ENCODE measurements at places on chromosomes 7 and 10.

DNA sequence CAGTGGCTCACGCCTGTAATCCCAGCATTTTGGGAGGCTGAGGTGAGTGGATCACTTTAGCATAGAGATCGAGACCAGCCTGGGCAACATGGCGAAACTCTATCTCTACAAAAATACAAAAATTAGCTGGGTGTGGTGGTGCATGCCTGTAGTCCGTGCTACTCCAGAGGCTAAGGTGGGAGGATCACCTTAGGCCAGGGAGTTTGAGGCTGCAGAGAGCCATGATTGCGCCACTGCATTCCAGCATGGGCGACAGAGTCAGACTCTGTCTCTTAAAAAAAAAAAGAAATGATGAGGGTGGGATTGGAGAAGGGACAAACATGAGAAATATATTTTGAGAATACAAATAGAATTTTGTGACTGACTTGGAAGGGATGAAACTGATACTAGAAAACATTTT is 76.9 kb downstream of the SHOC2 start:
- peaks cover 22% of the 10 kb centered on the region for H3K4me1 ChIP-seq
- H3K36me3 ChIP-seq = peaks cover 1% of the 10 kb centered on the region
- no peak overlapping the region for H3K27ac ChIP-seq
- H3K27me3 ChIP-seq = no peaks in the 10 kb centered on the region

DNA sequence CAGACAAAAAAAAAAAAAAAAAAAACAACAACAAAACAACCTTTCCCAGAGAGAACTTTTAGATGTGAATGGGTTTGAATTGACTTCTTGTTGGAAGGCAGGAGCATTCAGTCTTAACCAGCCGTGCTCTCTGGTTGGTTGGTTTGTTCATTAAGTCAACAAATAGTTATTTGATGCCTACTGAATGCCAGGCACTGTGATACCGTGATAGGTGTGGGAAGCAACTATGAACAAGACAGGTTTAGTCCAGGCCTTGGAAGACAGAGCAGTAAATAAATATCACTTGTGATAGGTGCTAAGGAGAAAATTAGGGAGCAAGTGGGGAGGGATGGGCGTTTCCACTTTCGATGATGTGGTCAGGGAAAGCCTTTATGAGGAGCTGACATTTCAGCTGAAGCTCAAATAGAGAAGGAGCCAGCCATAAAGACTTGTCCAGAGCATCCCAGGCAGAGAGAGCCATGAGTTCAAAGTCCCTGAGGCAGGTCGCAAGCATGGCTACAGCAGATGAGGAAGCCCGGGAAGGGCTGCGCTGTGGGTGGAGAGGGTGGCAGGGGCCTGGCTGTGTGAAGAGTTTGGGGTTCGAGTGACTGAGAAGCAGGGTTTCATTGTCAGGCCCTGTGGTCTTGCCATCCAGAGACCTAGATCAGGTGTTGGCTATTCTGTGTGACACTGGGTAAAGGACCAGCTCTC is 8.0 kb downstream of the TSPAN15 start:
- peaks cover 11% of the 10 kb centered on the region for H3K4me1 ChIP-seq
- H3K36me3 ChIP-seq = no peaks in the 10 kb centered on the region
- H3K27me3 ChIP-seq = no peaks in the 10 kb centered on the region
- H3K27ac ChIP-seq = no peak overlapping the region

- H3K27ac ChIP-seq = peak within 1 kb of the TSS; percentile 99
- H3K36me3 ChIP-seq = peaks cover 2% of the 10 kb centered on the region
- no peaks in the 10 kb centered on the region for H3K27me3 ChIP-seq
- peak; percentile 94 for DNase-seq
- H3K4me3 ChIP-seq = peak within 1 kb of the TSS; percentile 98
Measured at GRCh38 chr10:31318854-31319601, at the start of gene ZEB1. TSS of gene ZEB1 (plus strand) at chr10:31319216. CDS start at chr10:31319235, 19 bp downstream.

GRCh38 chr7:24574386-24574785 is 1.1 kb downstream of the PALS2 start:
- DNase-seq = no peak
- peak overlapping the region; percentile 70 for H3K27ac ChIP-seq
- peaks cover 29% of the 10 kb centered on the region for H3K4me1 ChIP-seq
- peak overlapping the region; percentile 83 for H3K4me3 ChIP-seq
- peaks cover 3% of the 10 kb centered on the region for H3K27me3 ChIP-seq

DNA sequence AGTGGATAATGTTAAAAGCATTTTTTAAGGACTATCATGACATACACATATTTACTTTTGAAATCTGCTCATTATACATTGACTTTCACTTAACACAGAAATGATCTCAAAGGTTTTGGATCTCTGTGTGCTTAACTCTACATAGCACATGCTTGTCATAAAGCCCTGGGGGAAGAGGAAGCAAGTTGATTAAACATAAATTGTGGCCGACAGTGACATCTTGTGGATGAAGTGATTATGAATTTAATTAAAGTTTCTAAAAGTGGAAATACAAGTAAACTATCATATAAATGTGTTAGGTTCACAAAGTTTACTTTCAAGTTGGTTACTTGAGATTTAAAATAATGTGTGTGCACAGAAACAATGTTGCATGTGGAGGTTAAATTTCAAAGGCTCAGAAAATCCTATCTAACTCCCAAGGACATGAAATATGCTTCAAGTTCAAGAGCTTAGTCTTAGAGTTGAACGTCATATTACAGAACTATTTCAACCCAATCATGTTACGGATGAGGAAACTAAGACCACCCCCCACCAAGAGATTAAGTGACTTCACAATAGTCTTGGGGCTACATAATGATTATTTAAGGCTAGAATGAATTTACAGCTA is 1247.8 kb downstream of the GATA3 start:
- H3K4me3 ChIP-seq = no peak overlapping the region
- DNase-seq = no peak
- H3K36me3 ChIP-seq = no peaks in the 10 kb centered on the region
- no peak overlapping the region for H3K27ac ChIP-seq
- no peaks in the 10 kb centered on the region for H3K4me1 ChIP-seq
- peaks cover 7% of the 10 kb centered on the region for H3K27me3 ChIP-seq

DNA sequence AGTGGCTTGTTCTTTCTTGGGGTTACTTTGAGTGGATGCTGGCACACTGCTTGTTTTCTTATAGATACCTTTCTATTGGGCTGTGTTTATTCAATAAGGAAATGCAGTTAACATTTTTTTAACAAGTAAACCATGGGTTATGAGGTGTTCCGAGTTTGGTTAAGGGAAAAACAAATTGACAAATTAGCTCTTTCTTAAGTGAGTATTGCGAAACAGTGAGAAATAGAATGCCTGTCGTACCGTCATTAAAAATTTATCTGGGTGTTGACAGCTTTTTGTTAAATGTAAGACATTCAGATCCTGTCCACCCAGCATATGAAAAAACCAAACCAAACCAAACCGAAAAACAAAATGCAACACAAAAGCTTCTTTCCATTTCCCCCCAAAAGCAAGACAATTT is 6.2 kb downstream of the CUX1 start:
- H3K4me3 ChIP-seq = no peak overlapping the region
- H3K27me3 ChIP-seq = no peaks in the 10 kb centered on the region
- H3K36me3 ChIP-seq = no peaks in the 10 kb centered on the region
- no peak overlapping the region for H3K27ac ChIP-seq
- H3K4me1 ChIP-seq = peaks cover 10% of the 10 kb centered on the region

- no peaks in the 10 kb centered on the region for H3K4me1 ChIP-seq
- no peaks in the 10 kb centered on the region for H3K27me3 ChIP-seq
- DNase-seq = no peak
- no peaks in the 10 kb centered on the region for H3K36me3 ChIP-seq
Measured at GRCh38 chr10:31209478-31209877, 109.5 kb upstream of the ZEB1 start.

DNA sequence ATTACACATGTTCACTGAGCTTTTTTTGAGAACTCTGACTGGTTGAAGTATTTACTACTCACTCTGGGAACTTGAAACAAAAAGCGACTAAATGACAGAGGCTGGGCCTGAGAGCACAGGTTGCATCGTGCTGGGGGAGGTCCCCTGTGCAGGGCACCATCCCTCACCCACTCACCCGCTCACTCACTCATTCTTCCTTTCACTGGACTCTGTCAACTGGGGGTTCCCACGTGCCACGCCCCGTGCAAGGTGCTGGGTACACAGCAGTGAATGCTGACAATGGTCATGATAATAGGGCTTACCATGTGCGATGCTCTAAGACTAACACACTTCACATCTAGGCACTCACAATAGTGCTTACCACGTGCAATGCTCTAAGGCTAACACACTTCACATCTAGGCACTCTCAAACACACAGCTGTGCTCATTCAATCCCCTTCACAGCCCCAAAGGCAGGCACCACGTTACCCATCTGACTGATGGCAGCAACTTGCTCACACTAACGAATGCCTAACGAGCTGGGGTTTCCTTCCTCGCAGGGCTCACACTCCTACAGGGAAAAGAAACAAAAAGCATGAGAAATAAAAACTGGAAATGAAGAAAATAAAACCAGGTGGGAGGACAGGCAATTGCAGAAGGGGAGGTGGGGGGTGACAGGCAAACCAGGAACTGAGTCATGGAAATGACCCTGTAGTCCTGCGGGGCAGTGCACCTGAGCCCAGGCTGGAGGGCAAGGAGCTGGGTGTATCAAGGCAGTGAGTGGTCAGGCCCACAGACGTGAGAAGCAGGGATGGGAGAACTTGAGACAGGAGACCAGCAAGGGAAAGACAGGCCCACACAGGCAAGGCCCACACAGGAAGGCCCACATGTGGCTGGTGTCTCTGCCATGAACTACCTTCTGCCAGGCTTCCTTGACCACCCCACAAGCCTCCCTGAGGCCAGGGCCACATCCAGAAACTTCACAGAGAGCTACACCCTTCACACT is 147.0 kb upstream of the FAM20C start:
- no peak overlapping the region for H3K27ac ChIP-seq
- no peaks in the 10 kb centered on the region for H3K36me3 ChIP-seq
- no peaks in the 10 kb centered on the region for H3K4me1 ChIP-seq
- H3K4me3 ChIP-seq = no peak overlapping the region

DNA sequence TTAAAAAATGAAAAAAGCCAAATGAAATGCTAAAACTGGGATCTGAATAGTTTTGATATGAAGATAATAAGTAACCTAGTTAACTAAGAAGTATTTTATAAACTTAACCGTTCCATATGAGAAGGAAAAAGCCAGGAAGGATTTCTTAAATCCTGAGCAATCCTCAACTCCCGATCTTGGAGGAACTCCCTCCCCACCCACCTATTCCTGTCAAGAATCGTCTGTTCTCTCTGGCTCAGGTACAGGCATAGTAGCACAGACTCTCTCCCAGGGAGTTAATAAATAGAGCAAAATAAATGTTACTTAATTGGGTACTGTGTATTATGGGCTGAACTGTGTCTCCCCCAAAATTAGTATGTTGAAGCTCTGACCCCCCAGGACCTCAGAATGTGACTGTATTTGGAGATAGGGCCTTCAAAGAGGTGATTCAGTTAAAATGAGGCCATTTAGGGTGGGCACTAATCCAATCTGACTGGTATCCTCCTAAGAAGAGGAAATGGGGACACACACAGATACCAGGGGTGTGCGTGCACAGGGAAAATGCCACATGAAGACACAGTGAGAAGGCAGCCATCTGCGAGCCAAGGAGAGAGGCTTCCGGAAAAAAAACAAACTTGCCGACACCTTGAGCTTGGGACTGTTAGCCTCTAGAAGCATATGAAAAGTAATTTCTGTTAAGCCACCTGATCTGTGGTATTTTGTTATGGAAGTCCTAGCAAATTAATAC is 28.7 kb downstream of the PUS7 start:
- DNase-seq = no peak
- no peak overlapping the region for H3K27ac ChIP-seq
- peaks cover 15% of the 10 kb centered on the region for H3K36me3 ChIP-seq
- H3K4me1 ChIP-seq = no peaks in the 10 kb centered on the region
- no peak overlapping the region for H3K4me3 ChIP-seq

GRCh38 chr10:13234172-13234571 is at the start of gene UCMA:
TSS of gene UCMA (minus strand) at chr10:13234374. CDS start at chr10:13234258, 116 bp downstream.
- no peak within 1 kb of the TSS for H3K4me3 ChIP-seq
- H3K36me3 ChIP-seq = no peaks in the 10 kb centered on the region
- H3K27ac ChIP-seq = no peak within 1 kb of the TSS
- H3K4me1 ChIP-seq = no peaks in the 10 kb centered on the region
- no peak for DNase-seq
- H3K27me3 ChIP-seq = no peaks in the 10 kb centered on the region
